Activated CD8-positive, alpha-beta memory T cell treated with anti-CD3 and anti-CD28 coated beads for 4 hours (primary cell): ENCODE measurements at places on chromosomes 16 and 17.

DNA sequence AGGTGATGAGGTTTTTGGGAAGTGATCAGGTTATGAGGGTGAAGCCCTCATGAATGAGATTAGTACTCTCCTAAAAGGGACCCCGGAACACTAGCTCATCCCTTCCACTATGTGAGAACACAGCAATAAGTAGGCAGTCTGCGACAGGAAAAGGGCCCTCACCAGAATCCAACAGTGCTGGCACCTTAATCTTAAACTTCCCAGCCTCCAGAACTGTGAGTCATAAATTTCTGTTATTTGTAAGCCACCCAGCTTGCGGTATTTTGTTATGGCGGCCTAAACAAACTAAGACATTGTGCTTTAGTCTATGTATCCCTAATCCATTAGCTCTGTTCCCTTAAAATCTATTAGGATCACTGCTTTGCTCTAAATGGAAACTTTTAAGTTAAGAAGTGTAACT is 8.5 kb downstream of the SLFN12 start:
- DNase-seq, result no peak

- peak; percentile 20 for DNase-seq
Observed at GRCh38 chr17:32659419-32659842, 172.6 kb downstream of the CDK5R1 start.

DNA sequence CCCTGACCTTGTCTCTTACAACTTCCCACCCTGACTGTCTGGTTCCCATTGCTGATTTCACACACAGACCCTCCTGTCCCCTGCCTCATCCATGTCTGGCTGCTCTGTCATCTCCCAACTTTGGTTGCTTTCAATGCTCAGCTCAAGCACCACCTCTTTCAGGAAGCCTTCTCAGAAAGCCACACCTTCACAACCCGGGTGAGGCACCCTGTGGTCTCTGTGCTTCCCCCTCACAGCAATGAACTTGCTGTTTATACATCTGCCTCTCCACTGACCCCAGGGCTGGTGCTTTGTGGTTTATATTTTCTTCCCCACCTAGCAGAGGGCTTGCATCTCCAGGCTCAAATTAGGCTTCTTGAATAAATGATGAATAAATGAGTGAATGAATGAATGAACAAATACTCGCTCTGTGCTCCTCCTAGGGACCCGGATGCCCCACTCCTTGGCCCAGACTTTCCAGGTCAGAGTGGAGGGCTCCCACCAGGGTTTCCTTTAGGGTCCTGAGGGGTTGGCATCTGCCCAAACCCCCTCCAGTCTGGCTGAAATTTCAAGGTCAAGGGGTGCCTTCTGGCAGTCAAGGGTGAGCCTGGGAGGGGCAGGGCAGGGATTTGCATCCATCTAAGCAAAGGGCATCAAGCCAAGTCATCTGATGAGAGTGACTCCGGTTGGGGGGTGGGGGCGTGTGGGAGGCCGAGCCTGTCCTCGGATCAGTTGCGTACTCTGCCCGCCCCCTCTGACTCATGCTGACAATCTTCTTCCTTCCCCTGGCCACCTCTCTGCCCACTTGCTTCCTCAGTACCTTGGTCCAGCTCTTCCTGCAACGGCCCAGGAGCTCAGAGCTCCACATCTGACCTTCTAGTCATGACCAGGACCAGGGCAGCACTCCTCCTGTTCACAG is at the start of gene ITGAX:
TSS of gene ITGAX (plus strand) at position 783 of the 898 bp plus-strand sequence. CDS start at position 862, 79 bp downstream.
- DNase-seq, result peak; percentile 53

DNA sequence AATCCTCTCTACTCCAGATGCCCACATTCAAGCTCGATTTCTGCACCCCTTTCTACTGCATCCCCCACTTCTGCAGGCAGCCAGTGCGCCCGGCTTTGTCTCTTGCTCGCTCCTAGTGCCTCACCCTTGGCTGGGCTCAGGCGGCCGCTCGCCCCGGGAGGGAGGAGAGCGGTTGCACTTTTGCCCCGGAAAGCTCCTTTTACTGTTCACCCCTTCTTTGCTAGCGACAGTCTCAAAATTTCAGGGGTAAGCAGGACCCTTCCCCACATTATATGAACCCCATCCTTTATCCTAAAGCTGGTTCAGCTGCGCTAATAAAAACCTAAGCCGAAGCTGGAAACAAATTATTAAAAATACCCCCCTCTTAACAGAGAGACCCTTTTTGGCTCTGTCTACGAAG is 1.0 kb downstream of the HOXB5 start:
- no peak for DNase-seq

DNA sequence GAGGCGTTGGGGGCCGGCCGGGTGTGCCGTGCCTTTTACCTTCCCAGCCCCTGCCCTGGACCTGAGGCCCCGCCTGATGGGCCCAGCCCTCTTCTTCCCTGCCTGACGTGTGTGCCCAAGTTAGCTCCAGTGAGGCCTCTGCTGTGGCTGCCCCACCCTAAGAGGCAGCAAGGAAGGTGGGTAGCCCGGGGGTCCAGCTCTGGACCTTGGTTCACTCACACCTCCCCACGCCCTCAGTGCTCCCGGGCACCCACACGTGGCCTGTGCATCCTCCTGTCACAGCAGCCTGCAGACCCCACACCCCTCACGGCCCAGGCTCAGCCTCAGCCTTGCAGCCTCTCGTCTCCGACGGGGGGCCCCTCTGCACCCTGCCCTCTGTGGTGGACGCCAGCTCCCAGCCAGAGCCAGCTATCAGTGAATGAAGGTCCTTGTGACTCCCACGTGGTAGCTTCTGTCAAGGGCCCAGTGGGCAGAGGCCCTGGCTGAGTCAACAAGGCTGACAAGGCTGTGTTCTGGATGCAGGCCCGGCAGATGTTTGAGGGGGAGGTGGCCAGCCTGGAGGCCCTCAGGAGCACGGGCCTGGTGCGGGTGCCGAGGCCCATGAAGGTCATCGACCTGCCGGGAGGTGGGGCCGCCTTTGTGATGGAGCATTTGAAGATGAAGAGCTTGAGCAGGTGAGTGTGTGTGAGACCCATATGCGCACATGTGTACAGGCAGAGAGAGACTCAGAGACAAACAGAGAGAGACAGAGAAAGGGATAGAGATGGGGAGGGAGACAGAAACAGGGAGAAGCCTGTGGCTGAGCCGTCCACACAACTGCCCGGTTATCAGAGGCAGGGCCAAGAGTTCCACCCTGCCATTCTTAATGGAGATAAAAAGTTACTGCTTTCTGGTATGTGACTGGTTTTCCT is 2.8 kb downstream of the FN3K start:
- no peak for DNase-seq

- DNase-seq, result no peak
Observed at GRCh38 chr16:46427340-46428107, 193.7 kb downstream of the SHCBP1 start.

DNA sequence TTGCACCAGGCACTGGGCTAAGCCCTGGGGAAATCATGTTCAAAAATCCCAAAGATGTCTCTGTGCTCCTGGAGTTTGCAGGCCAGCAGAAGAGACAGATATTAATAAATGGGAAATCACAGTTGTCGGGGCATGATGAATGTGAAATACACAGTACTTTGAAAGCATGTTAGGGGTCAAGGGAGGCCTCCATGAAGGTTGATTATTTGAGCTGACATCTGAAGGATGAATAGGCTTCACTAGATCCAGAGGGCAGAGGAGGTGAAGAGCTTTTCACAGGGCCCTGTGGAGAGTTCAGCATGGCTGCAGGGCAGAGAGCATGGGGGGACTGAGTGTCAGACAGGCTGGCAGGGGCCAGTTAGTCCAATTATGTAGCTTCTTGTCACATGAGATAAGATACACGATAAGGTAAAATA is 2.6 kb downstream of the ANKRD40CL start:
- no peak for DNase-seq

DNA sequence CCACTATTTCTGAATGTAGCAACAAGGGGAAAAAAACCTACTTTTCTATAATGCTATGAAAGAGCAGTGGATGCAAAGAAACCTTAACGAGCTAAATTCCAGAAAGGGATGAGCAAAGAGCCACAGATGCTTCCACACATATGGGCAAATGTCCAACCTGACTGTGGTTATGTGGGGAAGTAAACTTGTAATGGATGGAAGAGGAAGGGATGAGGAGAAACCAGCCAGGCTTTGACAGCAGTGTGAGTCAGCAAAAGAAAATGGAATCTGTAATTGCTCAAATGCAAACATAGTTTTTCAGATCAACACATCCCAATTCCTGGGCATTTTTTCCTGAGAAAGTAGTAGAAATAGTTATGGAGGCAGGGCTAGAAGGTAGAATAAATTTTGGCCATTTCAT is 204.8 kb upstream of the CPHXL start:
- DNase-seq, result no peak

DNA sequence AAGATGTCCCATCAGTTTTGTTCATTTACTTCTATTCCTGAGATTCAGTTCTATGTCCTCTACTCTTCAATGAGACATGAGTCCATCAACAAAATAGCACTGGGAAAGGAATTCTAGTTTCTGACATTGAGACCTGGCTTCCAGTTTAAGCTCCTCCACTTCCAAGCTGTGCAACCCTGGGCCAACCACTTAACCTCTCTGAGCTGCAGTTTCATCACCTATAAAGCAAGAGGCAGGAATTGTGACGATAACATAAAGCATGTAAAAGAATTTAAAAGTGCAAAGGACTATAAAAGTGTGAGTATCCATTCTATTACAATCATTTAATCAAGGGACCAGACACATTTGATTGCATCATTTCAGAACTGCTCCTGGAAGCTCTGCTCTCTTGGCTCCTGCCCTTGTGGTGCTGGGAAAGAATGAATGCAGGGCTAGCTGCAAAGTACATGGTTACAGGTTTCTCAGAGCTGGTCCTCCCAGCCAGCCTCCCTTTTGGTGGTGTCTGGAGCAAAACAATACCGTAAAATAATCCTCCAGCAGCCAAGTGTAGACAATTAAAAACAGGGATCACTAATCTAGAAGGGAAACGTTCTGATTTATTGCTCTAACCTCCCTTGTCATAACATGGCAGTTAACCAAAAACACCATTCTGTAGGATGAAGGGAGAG is 113.9 kb downstream of the VPS53 start:
- no peak for DNase-seq

- DNase-seq, result no peak
Observed at GRCh38 chr16:74902161-74902560, 82.8 kb downstream of the WDR59 start.

DNA sequence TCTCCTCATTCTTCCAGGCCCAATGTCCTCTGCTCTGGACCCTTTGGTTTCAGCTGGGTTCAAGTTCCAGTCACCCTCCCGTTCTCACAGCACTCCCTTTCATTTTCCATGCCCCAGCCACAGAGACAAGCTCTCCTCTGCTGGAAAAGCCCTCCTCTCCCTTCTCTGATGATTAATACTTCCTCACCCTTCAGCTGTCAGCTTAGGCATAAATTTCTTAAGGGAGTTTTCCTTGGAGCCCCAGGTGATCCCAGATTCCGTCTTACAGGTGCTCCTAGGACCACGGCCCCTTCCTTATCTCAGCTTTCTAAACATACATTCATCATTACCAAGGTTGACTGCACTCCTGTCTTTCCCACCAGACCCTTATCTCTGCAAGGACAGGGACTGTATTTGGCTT is 10.4 kb downstream of the CHAD start:
- no peak for DNase-seq

DNA sequence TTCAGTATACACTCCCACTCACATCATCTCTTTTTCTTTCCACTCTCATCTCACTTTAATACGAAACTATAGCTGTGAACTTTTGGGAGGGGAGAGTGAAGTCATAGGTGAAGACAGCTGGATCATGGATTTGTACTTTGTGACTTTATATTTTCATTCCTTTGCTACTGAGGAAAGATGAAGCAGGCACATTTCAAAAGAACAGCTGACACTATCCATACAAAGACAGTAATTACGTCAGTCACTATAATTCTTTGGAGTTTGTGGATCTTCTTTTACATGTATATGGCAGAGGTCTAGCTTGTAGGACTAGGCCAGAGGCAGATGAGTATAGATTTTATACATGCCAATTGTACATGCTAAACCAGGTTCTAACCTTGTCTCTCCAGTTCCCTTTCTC is 346.3 kb downstream of the BCAS3 start:
- no peak for DNase-seq

GRCh38 chr16:74837056-74837455 is 62.4 kb upstream of the FA2H start:
- no peak for DNase-seq

- DNase-seq, result no peak
Observed at GRCh38 chr17:80982426-80982974, 9.1 kb upstream of the CHMP6 start.

- no peak for DNase-seq
Observed at GRCh38 chr17:28574526-28574925, 2.2 kb downstream of the ALDOC start.

DNA sequence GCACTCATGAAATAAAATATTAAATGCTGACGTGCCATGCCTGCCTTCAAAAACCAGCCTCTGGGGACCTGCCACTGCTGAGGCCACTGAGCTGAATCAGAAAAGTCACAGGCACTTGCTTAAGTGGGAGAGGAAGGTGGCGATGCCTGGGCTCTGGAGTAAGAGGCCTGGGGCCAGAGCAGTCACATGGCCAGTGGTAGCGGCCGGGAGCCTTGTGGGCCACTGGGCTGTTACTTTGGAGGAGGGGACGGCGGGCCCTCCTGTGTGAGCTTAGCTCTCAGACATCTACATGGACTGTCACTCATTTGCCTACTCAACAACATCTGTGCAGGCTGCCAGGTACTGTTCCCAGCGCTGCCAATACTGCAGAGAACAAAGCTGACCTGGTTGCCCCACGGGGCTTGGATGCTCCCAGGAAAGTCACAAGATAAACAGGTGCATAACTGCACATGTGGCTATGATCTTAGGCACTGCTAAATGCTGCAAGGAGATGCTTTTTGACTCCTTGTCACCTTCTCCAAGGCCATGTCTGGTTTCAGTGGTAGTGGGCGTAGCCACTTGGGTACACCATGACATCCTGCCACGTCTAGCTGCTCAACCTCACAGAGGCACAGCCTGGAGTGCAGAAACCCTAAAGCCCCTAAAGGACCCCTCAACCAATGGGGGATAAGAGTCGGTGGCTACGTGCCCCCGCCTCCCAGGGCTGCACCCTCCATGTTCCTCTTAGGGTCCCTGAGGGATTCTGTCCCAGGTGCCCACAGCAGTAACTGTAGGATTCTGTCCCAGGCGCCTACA is 11.6 kb downstream of the COTL1 start:
- DNase-seq, result no peak

DNA sequence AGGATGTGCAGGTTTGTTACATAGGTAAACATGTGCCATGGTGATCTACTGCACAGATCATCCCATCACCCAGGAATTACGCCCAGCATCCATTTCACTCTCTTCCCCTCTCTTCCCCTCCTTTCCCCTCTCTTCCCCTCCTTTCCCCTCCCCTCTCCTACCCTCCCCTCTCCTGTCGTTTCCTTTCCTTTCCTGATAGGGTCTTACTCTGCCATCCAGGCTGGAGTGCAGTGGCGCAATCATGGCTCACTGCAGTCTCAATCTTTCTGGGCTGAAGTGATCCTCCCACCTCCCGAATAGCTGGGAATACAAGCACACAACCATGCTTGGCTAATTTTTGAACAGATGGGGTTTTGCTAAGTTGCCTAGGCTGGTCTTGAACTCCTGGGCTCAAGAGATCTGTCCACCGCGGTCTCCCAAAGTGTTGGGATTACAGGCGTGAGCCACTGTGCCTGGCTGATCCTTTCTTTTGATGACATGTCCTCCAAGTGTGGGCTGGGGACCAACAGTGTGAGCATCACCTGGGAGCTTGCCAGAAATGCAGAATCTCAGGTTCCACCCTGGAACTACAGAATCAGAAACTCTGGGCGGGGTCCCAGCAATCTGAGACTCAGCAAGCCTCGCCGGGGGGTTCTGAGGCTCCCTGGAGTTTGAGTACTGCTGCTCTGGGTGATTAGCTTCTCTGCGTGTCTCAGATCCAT is 10.8 kb downstream of the ATP2C2 start:
- DNase-seq, result no peak
